ENCODE measurements at places on chromosomes 16 and 17. TPM values are rescaled to one million over a fixed set of nuclear protein-coding genes. Genes with fewer than 3 reads are reported as not detected.
A peak's percentile ranks its signal among the peaks of the same experiment; 100 is the strongest.

- DNase-seq: no peak
Measured at GRCh38 chr17:72737151-72737690, 355.3 kb downstream of the SLC39A11 start.

DNA sequence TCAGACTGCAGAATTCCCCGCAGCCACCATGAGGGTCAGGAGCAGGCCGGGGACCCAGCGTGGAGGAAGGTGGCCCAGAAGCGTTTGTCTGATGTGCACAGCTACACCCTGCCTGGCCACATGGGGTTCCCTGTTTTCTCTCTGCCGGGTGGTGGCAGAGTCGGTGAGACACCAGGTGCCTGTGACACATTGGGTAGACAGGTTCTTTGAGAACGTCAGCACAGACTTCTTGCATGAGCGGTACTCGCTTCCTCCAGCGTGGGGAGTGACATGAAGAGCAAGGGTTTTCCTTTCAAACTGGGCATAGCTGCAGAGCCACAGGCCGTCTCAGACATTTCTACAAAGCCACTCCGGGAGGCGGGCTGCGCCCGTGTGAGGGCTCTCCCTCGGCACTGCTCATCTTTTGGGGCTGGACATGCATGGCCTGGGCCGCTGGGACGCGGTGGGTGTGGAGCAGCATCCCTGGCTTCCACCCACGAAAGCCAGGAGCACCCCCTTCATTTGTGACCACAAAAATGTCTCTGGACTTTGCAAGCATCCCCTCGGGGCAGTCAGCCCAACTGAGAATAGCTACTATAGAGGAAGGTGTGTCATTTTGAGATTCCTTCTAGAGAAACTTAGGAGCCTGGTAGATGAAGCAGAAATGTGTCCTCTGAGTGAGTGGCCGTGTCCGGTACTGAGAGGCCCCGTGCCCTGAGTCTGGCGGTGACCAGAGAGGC is 26.0 kb downstream of the NME3 start:
- DNase-seq: no peak

DNA sequence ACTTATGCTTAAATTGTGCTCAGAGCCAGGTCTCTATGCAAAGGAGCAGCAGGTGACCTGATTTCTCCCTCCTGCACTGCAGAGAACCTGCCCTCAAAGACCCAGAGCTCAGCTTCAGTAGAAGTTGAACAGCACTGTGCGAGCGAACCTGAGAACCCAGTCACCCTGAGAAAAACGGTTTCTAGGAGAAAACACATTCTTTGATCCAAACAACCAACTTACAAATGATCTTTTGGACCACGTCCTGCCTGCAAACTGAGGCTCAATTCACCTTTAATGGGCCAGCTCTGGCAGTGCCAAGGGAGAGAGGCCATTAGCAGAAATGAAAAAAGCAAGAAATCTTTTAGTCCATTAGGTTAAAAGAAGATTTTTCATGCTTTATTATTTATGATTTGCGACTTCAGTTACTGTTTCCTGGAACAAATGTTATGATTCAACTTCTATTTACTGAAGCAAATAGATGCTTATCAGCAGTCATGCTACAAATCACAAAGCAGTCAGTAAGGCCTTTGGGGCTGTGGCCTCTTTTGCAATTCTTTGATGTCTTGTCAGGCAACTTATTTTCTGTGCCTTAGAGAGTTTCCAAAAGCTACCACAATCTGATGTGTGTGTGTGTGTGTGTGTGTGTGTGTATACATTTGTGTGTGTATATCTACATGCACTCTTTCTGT is 65.7 kb upstream of the LRRC37A3 start:
- peak; percentile 55 for DNase-seq

Gene RPRML
- not detected for polyA plus RNA-seq

Gene RNF167
- 134 TPM for polyA plus RNA-seq
